GM20000 (cell line): ENCODE measurements at places on chromosomes 3 and 15.
A peak's percentile ranks its signal among the peaks of the same experiment; 100 is the strongest.

DNA sequence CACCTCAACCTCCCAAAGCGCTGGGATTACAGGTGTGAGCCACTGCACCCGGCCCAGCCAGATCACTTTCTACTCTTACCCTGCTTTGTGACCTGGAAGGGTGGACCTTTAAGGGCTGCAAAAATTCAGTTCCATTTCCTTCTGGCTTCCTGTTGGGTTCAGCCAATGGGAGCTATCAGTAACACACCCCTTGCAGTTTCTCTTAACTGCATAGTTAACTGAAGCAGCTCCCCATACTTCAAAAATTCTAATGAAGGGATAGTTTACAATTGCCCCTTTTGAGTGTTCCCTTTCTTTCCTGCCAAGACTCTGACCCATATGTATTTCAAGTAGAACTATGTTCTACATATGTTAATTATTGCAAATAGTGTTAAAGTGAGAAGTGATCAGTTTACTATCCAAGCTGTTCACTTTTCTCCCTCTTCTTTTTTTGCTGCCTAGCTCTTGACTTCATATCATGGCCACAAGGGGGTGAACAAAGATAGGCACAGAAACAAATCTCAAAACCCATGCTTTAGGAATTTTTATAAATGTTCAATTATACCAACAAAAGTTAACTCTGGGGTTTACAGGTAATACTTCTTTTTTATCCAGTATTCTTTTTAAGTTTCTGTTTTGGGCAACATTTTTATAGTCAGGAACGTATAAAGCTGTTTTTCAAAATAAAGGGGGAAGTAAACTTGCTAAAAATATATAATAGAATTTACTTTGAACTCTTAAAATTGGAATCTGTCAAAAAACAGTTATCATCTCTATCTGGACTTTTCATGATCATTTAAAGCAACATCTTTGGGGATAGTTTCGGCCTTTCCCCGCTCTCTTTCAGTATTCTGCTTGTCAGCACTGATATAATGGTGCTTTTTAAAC, 8.1 kb downstream of the PGBD4 start:
- peak; percentile 28 for DNase-seq

GRCh38 chr3:122081543-122082247, 26.5 kb downstream of the CD86 start:
- DNase-seq, result no peak

- no peak for DNase-seq
Measured at GRCh38 chr3:95655363-95655986, 1158.9 kb upstream of the EPHA6 start.

DNA sequence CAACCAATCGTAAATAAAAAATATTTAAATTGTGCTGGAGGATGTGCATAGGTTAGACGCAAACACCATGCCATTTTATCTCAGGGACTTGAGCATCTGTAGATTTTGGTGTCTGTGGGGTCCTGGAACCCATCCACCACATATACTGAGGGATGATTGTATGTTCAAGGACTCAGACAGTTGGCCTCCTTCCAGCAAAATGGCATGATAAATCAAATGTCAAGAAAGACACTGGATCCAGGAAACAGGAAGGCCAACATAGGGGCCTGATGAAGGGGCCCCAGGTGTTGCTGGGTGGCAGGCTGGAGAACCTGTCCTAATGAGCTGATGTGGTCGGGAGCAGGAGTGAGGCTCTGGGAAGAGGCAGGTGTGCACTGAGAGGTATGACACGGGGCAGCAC, 289.5 kb downstream of the GABRG3 start:
- DNase-seq, result no peak

GRCh38 chr3:119781330-119782198, at the start of gene NR1I2:
Gene NR1I2 (plus strand): TSS chr3:119782101.
- DNase-seq, result no peak

DNA sequence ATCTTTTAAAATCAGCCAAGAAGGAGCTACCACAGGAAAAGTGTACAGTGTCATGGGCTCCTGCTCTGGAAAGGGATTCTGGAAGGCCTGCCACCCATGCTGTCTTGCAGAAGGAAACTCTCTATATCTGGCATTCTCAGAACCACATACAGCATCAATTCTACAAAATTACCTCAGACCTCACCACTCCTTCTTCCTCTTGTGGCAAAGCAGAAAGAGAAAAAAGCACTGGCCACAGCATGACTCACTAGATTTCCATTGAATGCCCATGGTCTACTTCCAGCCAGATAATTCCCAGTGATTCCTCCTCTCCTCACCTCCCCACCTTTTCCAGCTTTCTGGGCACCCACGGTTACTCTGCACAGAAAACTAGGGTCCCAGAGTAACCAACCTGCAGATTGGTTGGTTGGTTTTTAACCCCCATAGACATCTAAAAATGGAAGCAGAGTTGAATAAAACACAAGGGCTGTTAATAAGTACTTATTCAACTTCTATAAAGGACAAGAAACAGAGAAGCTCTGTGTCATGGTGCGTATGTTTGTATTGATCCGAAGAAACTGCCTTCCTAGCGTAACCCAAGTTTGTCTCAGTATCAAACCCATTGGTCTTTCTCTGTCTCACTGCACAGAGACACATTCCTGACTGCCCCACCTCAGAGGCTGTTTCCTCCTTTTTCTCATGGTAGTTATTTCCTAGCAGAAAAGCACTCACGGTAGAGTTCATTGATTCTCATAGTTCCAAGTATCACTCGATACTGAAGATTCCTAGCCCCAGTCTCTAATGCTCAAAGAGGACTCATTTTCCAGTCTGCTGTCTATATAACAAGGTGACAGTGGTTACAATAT, 67.7 kb downstream of the LDHAL6B start:
- DNase-seq, result no peak

DNA sequence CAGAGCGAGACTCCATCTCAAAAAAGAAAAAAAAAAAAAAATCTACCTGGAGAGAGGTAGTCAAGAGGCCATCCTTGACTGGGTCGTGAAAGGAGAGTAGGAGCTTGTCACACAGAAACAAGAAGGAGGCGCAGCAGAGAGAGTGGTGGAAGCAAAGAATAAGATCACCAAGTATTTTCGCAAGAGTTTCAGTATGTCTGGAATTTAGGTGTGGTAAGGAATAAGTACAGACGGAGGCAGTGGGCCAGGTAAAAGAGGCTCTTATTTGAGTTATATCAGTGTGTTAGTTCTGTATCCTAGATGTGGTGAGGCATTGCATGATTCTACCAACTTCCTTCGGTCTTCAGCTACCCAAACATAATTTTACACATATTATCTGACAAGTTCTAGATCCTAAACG, 14.6 kb upstream of the ATP10A start:
- DNase-seq, result no peak

GRCh38 chr15:68583936-68584755, 5.4 kb downstream of the CORO2B start:
- DNase-seq, result no peak

DNA sequence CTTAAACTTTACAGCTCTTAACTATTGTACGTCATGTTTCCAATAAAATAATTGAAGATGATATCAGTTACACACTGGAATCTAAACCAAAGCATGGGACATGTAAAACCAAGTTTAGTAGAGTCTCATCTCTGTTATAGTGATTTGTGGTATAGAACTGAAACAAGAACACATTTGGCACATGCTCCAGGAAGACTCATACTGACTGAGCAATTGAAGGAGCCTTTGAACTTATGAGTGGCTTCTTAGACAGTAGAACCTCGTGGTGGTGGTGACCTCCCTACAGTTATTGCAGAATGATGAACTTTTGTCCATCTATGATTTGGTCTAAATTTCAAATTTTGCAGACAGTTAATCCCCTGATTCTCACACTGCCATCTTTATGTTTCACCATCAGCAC, 729.7 kb downstream of the ROBO1 start:
- DNase-seq, result no peak

DNA sequence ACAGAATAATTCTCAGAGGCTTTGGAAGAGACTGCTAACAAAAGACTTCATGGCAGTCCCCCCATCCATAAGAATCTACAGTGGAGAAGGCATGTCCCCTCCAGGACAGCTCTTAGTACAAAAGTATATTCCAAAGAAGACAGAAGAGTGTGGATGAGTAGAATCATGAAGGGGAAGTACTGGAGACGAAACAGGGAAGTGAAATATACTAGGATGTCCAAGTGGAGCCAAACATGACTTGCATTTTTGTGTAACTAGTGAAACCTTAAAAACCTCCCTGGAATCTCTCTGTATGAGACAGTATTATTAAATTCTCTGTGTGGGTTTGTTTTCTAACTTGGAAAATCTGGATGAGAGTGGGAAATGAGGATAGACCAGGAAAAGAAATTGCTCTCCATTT, 312.4 kb downstream of the RSL24D1 start:
- no peak for DNase-seq

- DNase-seq, result no peak
Measured at GRCh38 chr3:167318306-167318705, 61.8 kb downstream of the ZBBX start.

GRCh38 chr3:81545572-81545971, 215.9 kb downstream of the GBE1 start:
- DNase-seq, result no peak

GRCh38 chr3:33833408-33834095, 35.1 kb downstream of the PDCD6IP start:
- DNase-seq, result no peak

DNA sequence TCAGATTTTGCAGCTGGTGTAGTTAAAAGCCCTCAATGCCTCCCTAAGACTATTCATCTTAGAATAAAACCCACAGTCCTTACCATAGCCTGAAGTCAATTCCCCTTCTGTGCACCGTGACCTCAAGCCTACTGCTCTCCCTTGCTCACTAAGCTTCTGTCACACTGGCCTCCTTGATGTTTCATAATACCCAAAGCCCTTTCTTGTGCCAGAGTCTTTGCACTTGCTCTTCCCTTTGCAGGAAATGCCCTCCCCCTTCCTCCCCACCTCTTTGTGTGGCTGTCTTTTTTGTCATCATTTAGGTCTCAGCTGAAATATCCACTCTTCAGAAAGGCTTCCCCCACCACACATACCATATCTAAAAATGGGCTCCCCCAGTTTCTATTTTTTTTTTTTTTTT, 4.2 kb upstream of the PLEKHO2 start:
- DNase-seq, result no peak

DNA sequence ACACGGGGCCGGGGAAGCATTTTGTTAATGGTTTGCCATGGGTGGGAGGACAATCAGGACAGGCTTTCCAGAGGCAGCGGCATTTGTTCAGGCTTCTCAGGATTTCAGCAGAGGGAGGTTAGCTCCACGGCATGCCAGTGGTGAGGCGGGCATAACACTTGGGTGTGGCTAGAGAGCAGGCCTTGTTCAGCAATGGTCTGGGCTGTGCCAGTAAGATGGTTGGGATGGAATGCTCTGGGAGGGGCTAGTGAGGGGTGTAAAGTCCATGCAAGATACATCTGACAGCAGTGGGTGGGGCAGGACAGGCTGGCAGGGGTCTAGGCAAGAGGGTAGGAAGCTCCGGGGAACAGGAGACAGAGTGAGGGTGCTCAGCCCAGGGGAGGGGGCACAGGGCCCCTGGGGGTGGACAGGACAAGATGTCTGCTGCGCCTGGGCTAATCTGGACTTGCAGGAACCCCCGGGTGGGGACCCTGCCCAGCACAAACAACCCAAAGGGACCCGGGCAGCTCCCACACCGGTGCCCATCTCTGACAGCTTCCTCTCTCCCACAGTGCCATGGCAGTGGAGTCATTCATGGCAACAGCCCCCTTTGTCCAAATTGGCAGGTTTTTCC, 8.4 kb downstream of the TMEM43 start:
- DNase-seq, result no peak

DNA sequence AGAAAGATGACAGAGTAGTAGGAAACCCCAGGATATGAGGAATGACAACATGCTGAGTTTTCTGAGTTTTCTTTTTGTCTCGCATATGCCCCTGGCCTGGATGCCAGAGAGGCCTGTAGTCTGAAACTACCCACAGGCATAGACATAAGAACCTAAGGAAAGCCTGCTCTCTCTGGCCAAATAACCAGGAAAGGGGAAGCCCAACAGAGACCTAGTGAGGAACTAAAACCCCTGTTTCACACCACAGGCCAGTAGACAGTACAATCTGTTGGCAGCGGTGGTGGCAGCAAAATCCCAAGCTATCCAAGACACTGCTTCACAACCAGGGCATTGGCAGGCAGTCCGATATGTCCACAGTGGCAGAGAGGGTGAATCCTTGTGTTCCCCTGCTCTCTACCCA, 55.0 kb upstream of the DCP1A start:
- DNase-seq, result no peak

GRCh38 chr3:188197388-188197847, 43.5 kb downstream of the LPP start:
- peak; percentile 13 for DNase-seq

DNA sequence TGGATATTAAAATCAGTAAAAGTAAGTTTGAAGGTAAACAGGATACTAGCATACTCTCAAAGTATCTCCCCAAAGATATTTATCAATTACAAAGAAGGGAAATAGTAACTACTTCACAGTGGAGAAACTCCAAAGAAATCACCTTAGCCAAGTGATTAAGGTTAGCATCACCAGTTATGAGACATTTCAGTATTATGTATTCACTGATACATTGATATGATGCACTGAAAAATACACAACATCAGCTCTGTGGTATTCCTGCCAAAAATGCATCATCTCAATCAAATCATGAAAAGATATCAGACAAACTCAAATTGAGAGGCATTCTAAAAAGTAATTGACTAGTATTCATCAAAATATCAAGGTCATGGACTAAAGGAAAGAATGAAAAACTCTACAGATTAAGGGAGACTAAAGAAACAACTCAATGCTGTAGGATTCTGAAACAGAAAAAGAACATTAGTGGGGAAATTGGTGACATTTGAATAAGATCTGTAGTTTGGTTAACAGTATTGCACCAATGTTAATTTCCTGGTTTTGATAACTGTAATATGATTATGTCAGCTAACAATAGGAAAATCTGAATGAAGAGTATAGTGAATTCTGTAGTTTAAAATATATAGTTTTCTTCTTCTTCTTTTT, 215.4 kb downstream of the UACA start:
- no peak for DNase-seq

- no peak for DNase-seq
Measured at GRCh38 chr15:91622711-91623342, 230.7 kb upstream of the SLCO3A1 start.

DNA sequence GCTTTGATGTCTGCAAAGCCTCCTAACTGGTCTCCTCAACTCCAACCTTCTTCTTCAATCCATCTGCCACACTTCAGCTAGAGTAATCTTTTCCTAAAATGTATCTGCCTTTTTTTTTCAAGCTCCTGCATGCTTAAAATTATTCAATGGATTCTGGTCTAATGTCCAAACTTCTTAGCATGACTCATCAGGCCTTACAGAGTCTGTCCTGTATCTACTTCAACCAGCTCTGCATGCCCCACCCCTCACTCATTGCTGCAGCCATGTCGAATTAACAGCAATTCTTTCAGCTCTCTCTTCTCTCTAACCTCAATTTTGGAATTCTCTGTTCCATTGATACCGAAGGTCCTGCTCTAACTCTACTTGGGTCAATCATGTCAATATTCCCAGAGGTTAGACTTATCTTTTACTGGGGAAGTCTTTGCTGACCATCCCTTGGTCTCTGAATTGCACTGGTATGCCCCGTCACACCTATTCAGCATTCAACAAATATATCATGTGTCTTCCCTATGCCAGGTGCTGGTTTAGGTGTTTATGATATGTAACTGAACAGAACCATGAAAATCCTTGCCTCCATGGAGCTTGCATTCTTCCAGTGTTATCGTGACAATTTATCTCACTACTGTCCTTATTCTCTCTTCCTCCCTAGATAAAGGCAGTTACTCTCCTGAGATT, 88.5 kb upstream of the NANOGP8 start:
- no peak for DNase-seq
